HAP-1 (cell line): ENCODE measurements at places on chromosomes 1 and 21.

GRCh38 chr1:33004613-33005012 is 32.1 kb downstream of the AK2 start:
- DNase-seq, result no peak

DNA sequence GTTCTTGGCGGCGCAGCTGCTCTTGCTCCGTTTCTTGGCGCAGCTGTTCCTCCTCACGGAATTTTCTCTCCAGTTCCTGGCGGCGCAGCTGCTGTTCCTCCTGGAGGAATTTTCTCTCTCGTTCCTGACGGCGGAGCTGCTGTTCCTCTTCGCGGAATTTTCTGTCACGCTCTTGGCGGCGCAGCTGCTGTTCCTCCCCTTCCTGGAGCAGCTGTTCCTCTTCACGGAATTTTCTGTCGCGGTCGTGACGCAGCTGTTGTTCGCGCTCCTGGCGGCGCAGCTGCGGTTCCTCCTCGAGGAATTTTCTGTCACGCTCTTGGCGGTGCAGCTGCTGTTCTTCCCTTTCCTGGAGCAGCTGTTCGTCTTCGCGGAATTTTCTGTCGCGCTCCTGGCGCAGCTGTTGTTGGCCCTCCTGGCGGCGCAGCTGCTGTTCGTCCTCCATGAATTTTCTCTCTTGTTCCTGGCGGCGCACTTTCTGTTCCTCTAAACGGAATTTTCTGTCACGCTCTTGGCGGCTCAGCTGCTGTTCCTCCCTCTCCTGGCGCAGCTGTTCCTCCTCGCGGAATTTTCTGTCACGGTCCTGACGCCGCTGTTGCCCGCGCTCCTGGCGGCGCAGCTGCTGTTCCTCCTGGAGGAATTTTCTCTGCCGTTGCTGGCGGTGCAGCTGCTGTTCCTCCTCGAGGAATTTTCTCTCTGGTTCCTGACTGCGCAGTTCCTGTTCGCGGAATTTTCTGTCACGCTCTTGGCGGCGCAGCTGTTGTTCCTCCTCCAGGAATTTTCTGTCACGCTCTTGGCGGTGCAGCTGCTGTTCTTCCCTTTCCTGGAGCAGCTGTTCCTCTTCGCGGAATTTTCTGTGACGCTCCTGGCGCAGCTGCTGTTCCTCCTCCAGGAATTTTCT is 7.0 kb downstream of the TCHH start:
- no peak for DNase-seq

DNA sequence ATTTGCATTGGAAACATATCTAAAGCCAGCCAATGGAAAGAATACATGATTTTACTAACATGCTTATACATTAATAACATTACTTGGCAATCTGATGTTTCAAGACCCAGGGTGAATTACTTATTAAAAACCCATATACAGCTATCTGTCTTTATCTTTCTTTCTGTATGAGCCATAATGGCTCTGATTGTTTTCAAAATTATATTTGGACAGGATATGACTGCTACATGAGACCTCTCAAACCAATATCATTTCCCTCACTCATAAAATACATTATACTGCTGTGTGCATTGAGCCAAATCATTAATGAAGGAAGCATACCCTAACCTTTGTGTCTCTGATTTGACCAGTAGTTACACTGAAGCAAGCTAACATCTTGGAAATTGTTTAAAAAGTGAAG is 205.9 kb upstream of the DPYD start:
- DNase-seq, result no peak

GRCh38 chr1:116879478-116880133 is 30.1 kb upstream of the PTGFRN start:
- DNase-seq, result no peak

DNA sequence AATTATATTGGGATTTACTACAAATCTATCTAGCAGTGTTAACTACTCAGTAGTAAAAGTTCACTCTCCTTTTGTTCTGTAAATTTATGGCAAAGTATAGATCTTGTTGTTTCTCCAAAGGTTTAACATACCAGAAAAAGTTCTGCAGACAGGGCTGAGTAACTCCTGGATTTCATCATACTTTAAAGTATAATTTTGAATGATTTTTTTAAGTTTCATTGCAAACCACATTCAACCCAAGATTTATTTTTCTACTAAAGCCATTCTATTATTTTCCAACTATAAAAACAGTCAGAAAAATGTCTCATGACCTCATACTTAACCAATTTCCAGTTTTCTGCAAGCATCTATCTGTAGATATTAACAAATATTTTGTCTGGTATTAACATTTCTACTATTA is 585.8 kb upstream of the ZRANB2 start:
- DNase-seq, result no peak

DNA sequence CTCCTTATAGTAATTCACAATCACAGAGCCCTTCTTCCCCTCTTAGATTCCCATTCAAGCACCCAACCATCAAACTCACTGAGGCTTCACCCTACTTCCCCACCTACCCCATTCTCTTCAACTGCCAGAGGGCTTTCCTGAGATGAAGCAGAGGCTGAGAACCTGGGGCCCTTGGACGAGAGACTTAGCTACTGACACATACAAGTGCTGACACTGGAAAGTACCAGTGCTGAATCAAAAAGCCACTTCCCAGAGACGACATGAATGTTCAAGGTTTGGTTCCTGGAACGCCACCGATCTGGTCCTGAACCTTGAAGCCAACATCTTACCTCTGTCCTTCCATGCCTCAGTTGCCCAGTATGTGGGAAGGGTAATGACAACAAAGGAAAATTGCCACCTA is 16.6 kb upstream of the RAP1A start:
- DNase-seq, result no peak

DNA sequence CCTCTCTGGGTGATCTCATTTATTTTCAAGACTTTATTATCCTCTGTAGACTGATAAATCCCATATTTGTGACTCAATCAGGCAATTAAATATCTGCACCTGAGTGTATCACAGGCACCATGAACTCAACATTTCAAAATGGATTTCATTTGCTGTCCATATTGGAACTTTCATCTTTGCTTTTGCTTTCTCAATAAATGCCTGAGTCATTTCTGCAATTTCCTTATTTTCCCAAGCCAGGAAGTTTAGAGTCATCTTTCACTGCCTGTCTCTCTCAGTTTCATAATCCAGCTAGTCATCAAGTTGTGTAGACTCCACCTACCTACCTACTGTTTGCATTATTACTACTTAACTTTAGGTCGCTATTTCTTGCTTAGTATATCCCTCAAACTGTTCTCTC is 540.9 kb downstream of the LMO4 start:
- DNase-seq, result no peak

GRCh38 chr1:8540261-8540941 is 222.5 kb downstream of the SLC45A1 start:
- no peak for DNase-seq

GRCh38 chr1:38097284-38097898 is 50.8 kb upstream of the POU3F1 start:
- peak; percentile 36 for DNase-seq

- no peak for DNase-seq
These were observed 42.0 kb upstream of the ID3 start for GRCh38 chr1:23601135-23601967.

- DNase-seq, result no peak
These were observed 15.4 kb upstream of the MUTYH start for GRCh38 chr1:45355683-45356082.

GRCh38 chr1:36096500-36097432 is 8.1 kb downstream of the ADPRS start:
- DNase-seq, result peak; percentile 58

GRCh38 chr1:216181590-216181989 is 241.7 kb downstream of the USH2A start:
- DNase-seq, result no peak

GRCh38 chr1:10841118-10841517 is 44.7 kb upstream of the CASZ1 start:
- DNase-seq, result no peak

- DNase-seq, result no peak
These were observed 498.7 kb upstream of the NFIA start for GRCh38 chr1:60583696-60584095.

DNA sequence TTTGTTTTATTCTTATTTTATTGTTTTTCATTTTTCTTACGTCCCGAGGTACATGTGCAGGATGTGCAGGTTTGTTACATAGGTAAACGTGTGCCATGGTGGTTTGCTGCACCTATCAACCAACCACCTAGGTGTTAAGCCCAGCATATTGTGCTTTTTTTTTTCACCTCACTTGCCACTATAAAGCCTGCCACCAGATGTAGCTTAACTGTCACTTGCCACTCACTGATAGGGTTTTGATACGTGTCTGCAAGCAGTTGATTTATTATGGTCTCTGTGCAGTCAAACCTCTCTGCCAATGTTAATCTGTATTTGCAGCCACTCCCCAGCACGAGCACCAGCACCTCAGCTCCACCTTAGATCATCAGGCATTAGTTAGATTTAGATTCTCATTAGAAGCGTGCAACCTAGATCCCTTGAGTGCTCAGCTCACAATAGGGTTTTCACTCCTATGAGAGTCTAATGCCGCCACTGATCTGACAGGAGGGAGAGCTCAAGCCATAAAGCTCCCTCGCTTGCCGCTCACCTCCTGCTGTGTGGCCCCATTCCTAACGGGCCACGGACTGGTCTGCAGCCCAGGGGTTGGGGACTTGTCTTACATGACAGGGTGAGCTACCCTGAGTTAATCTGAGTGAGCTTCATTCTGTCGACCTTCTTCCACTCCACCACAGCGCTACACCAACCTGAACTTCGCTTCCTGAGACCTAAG is 17.9 kb upstream of the ABCG1 start:
- DNase-seq, result no peak

GRCh38 chr21:38490411-38491020 is 7.8 kb downstream of the ERG start:
- DNase-seq, result no peak

DNA sequence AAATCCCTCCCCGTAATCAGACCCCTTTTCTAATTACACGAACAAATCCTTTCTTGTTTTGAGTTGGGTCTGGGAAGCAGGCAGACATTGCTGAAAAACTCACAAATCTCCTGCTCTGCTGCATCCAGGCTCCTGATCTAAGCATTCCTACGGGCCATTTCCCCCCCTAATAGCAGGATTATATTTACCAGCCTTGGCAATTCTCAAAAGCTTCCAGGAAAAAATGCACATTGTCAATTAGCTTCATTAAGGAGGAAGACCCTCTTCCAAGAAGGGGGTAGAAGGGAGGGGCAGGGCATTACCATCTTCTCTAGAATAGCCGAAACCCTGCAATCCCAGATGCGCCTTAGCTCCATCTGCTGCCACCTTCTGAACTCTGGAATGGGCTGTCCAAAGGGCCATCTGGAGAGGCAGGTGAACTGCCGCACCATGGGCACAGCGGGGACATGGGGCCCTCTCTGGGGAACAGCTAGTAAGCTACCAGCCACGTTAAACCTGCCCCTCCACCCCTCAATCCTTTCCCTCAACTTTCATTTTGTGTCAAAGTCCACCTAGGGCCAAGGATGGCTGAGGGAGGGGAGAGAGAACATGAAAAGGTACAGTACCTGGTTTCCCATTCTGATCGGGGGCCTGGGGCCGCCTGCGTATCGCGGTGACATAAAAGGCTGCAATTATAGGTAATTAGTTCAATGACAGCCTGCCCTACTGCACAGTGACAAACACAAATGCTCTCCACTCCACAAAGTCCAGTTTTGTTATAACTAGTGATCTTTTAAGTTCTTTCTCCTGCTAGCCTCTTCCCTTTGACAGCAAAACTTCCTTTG is 56.8 kb downstream of the MRPL37 start:
- DNase-seq, result no peak

DNA sequence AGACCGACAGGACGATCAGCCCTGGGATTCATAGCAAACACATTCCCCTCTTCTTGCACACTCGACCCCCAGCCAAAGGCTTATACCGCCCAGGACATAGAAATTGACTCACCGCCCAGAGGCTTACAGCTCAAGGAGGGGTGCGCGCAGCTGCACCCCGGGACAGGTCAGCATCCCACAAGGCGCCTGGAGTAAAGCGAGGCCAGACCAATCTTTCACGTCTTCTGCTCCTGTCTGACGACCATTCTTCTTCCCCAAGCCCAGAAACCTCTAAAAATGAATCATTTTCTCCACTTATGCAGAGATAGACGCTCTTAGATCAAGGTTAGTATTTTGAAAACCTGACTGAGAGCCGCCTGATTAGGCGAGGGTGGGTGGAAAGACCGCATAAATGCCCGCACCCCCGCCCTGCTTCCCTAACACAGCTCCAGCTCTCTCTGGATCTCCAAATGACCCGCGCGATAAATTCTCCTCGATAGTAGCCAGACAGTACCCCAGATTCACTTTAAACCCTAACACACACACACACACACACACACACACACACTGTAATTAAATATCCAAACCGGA is 1.9 kb upstream of the LHX8 start:
- no peak for DNase-seq

- DNase-seq, result peak; percentile 5
These were observed 352.5 kb upstream of the VAMP3 start for GRCh38 chr1:7418442-7419080.

GRCh38 chr1:87951852-87952251 is 623.2 kb downstream of the LMO4 start:
- DNase-seq, result no peak

- no peak for DNase-seq
These were observed 535.4 kb downstream of the SMYD3 start for GRCh38 chr1:245971711-245972085.

- no peak for DNase-seq
These were observed 11.1 kb downstream of the ACOT11 start for GRCh38 chr1:54559111-54559548.

DNA sequence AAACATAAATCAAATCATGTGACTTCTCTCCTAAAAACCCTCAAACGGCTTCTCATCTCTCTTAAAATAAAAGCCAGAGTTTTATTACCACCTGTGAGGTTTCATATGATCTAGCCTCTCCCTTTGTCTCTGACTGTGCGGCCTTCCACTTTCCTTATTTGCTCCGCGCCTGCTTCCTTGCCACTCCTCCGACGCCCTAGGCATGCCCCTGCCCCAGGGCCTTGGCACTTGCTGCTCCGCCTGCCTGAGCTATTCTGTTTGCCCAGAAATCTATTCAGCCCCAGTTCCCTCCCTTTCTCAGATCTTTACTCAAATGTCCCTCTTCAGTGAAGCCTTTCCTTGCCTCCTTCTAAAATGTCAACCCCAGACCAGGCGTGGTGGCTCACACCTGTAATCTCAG is 57.5 kb upstream of the DISP3 start:
- DNase-seq, result no peak

DNA sequence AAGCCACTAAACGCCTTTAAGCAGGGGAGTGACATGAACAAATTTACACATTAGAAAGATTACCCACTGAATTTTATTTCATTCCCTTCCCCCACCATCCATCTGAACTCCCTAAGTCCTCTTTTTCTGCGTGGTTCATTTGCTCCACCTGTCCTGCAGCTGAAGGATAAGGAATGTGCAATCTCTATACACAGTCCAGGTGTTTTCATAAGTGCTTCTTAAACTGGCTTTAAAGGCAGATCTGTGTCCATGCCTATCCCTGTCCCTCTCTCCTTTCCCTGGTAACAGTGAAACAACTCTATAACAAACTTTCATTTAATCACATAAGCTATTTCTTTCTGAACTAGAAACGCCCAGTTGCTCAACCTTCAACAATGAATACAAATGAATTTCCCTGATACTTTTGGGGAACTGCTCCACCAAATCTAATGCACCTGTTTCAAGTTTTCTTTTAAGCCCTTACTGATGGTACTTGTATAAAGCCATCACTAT is 8.4 kb downstream of the GSTM3 start:
- DNase-seq, result no peak
